Effector memory CD8-positive, alpha-beta T cell (primary cell): ENCODE measurements at places on chromosomes 1 and 21.

- no peak for DNase-seq
Observed at GRCh38 chr1:201925981-201926645, 20.2 kb downstream of the LMOD1 start.

GRCh38 chr1:54952950-54953718, 27.3 kb upstream of the TMEM61 start:
- DNase-seq, result no peak

- no peak for DNase-seq
Observed at GRCh38 chr1:228960705-228961104, 225.4 kb downstream of the RHOU start.

- DNase-seq, result no peak
Observed at GRCh38 chr1:33768821-33769220, 95.1 kb upstream of the HMGB4 start.

DNA sequence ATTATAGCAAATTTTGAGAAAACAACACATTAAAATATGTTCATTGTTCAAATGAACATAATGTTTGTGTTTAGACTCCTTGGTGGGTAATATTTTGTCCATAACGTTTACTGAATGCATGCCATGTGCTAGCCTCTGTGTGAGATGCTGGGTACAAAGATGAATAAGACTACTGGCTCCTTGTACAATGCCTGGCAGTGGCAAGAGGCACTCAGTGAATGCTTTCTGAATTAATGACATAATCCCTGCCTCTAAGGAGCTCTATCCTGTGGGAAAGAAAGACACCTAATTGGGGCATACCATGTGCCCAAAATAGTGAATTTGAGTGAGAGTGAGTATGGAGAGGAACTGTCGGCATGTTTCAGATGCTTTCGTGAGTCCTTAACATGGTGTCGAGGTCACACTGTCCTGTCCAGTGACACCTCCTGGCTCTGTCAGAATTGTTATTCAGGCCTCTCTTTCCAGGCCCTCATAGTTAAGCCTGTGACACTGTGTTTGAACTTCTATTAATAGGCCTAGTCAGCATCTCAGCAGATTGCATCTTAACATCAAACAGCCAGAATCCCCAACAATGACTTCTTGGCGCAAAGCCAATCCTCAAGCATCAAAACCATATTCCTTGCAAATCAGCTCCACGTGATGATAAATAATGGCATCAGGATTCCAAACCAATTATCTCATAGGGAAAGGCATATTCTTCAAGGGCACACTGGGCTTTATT, 32.8 kb upstream of the S1PR1 start:
- DNase-seq, result no peak

GRCh38 chr1:234862944-234863515, 253.1 kb upstream of the IRF2BP2 start:
- no peak for DNase-seq

GRCh38 chr1:212554401-212554800, 54.2 kb upstream of the ATF3 start:
- DNase-seq, result no peak

DNA sequence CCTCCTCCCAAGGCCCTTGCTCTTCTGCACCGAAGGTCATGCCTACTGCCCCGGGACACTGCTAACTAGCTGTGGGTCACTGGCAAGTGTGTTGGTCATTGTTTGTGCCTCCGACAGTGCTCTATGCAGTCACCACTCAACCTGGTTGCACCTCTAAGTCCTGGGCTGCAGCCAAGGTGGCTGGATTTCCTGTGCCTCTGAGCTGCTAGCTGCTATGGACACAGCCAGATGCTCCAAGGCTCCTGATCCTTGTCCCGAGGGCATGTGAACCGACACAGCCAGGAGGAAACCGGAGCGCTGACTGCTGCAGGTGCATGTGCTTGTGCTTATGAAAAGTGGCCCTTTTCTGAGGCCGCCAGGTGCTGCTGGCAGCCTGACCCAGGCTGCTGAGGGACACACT, 14.7 kb upstream of the SPOCD1 start:
- no peak for DNase-seq

- DNase-seq, result no peak
Observed at GRCh38 chr21:46056450-46056903, 41.4 kb upstream of the COL6A2 start.

DNA sequence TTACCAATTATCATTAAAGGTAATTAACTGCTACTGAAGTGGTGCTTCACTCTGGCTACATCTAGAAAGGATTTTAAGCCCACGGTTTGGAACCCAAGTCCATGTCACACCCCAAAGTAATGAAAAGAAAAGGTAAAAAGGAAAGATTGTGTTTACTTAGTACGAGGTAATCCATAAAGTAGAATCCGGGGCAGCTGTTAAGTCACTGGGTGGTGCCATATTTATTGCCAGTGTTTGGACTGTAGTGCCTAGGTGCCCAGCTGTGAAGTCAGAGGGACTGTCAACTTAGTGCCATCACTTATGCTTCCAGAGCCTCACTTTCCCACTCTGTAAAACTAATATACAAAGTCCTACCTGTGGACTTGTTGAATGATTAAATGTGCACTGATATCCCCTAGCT, 52.2 kb upstream of the GRHL3 start:
- no peak for DNase-seq

- peak; percentile 51 for DNase-seq
Observed at GRCh38 chr21:46368533-46369285, 44.8 kb downstream of the PCNT start.

DNA sequence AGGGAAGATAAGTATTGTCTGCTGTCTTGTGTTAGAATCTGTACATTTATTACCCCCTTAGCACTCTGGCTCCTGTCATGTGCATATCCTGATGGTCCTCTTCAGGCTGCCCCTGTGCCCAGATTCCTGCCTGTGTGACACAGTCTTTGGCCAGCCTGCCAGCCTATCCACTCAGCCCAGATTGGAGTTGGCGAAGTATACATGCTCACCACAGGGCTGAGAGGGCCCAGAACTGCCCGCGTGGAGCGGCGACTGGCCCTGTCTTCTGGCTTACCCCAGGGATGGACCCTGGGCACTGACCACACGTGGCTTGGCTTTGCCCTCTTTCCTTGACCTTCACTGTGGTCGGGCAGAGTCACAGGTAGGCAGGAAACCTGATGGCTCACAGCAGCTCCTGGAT, 11.4 kb downstream of the RNF220 start:
- no peak for DNase-seq

DNA sequence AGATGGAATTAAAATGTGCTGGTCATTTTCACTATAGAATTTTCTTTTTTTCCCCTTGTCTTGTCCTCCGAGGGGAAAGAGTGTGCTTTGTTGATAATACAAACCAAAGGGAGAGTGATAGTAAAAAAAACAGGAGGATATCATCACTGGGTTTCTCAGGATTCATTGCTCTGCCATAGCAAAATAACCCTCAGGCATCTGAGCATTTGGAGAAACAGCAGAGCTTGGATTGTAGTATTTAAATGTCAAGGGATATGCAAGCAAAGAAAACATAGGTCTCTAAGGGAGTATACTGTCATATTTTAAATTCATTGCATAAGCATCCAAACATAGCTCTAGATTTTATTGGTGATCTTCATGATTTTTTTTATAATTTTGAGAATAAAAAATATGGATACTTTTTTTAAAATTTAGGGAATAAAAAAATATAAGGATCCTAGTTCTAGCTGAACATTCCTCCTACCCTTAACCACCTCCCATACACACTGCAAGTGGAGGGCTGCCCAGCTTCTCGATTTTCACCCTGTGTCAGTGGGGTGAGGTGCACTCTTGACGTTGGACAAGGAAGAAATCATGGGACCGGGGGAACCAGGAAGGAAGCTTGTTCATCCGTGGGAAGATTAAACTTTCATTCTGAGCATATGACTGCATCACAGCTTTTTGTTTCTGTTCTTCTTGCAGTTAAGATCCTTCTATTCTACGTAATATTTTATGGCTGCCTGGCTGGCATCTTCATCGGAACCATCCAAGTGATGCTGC, 4.4 kb downstream of the ATP1B1 start:
- no peak for DNase-seq
